ENCODE measurements at places on chromosomes 11 and 22.

DNA sequence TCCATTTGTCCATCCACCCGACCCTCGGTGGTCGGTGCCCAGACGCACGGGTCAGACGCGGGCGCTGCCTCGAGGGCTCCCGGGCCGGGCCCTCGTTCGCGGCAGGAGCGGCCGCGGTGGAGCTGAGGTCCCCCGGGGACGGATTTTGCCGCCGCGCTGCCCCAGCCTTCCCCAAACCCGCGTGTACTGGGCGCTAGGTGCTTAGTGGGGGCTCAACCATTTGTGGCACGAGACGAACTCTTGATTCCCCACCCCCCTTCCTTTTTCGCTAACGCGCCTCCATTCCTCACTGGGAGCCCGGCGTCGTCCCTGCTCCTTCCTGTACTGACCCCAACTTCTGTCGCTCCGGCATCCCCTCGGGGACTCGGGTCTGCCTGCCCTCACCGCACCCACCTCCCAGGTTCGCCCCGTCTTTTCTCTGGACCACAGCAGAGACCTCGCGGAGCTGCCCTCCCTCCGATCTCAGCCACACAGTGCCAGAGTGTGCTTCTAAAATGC lies 789 bp upstream of the CBX7 start:
- no peak for DNase-seq

DNA sequence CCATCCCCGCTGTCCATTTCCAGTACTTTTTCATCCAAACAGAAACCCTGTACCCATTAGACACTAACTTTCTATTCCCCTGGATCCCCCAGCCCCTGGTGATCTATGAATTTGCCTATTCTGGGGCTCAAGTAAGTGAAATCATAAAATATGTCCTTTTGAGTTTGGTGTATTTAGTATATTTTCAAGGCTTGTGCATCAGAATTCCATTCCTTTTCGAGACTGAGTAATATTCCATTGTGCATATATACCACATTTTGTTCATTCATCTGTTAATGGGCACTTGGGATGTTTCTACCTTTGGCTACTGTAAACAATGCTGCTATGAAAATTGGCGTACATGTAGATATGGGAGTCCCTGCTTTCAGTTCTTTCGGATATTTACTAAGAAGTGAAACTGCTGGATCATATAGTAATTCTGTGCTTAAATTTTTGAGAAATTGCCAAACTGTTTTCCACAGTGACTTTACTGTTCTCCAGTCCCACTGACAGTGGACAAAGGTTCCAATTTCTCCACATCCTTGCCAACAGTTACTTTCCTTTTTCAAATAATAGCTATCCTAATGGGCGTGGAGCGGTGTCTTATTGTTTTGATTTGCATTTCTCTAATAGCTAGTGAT lies 16.1 kb downstream of the APLP2 start:
- no peak for DNase-seq

- DNase-seq: no peak
Measured at GRCh38 chr11:92828556-92828955, 140.9 kb upstream of the MTNR1B start.

DNA sequence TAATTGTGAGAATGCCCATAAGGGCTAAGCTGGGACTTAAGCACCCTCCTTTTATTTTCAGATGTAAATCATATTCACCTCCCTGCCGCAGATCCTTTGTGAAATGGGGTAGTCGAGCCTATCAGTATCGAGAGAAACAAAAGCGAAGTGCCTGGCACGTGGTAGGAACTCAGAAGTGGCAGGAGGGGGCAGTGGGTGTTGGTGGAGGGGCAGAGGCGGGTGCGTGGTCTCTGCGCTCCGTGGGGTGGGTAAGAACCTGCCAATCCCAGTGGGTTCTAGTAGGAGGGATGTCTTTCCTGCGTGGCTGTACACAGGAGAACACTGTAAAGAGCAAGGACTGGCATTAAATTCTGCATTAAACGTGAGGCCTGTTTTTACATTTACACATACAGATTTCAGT lies 21.8 kb upstream of the PARVB start:
- DNase-seq: no peak

DNA sequence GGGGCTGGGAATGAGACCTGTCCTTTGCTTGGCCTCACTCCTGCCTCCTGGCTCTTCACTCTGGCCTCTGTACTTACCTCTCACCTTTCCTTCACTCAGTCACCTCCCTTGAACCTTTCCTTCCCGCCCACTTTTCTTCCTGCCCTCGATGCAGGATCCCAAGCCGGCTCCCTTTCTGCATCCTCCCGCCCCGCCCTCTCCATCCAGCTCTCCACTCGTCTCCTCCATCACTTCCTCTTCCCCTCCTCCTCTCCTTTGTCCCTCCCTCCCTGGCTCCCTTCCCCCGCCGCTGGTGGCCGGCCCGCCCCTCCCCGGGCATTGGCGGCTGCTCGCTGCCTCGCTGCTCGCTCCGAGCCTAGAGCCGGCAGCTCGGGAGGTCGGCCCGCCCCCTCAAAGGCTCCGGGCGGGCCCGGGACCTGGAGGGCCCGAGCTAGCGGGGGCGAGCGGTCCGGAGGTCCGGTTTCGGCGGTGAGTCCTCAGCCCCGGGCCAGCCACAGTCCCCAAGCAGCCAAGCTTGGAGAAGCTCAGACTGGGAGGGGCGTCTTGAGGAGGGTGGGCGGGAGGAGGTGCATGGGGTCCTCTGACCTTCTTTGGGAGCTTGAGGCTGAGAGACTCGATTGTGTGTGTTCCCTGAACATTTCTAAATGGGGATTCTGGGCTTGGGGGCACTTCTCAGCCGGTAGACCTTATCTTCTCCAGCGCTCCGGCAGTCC lies 13.8 kb downstream of the PHLDB1 start:
- DNase-seq: peak; percentile 22

DNA sequence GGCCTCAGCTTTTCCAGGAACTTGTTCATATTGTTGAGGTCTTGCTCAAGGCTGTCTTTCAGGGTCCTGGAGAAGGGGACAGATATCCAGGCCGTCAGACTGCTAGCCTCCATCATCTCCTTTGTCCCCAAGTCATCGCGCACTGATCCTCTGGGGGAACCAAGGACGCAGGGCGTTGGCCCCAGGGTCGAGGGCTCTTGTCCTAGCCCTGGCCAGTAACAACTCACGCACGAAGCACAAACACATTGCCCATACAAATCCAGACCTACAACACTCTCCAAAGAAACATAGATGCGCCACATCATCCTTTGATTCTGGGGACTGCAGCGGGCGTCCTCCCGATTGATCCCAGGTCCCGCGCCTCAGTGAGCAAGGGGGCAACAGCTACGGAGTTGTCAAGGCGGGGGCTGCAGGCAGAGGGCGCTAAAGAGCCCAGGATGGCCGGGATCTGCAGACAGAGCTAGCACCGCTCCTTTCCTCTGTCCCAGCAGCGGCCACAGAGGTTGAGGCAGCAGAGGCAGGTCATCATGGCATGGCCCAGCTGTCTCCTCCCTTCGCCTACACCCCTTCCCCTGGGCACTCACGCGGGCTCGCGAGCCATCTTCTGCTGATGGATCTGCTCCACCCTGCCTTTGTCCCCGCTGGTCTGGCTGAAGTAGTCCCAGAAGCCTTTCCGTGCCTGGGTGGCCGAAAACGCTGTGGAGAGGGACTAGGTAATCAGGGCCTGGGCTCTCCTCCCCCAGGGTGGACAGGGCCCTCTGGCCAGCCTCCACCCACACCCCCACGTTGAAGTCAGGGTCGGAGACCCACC lies 472 bp downstream of the APOA5 start:
- peak; percentile 83 for DNase-seq

DNA sequence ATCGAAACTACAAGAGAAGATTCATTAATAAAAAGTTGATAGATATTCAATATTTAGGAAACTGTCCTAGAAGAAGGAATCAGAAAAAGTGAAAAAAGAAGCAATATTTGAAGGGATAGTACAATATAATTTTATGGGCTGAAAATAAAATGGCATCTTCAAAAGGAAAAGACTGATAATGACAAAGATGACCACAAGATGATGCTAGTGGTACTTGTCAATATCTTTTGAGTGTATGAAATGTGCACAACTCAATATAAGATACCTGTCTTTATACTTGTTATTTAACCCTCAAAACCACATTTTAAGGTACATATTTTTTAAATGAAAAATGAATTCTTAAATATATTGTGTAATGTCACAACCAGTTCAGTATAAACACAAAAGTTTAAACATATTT lies 1059.6 kb upstream of the RAG2 start:
- DNase-seq: no peak

- DNase-seq: no peak
Measured at GRCh38 chr11:110096496-110096895, 3.3 kb downstream of the ZC3H12C start.

- DNase-seq: no peak
Measured at GRCh38 chr11:87366763-87367405, 329.1 kb downstream of the TMEM135 start.

- DNase-seq: no peak
Measured at GRCh38 chr11:30984442-30984816, 385.1 kb downstream of the DCDC1 start.

DNA sequence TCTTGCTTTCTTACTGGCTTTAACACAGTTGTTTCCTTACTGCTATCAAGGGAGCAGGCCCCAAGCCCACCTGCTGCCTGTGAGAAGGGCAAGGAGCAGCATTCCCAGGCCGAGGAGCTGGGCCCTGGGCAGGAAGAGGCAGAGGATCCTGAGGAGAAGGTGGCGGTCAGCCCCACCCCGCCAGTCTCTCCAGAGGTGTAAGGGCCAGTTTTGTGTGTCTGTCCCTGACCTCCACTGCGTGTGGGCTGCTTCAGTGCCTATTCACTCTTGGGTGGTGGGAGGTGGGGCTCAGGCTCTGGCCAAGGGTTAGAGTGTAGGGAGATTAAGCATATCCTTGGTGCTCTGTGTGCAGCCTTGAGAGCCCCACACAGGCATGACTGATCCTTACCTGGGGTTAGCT lies 55.1 kb downstream of the CEP164 start:
- no peak for DNase-seq

DNA sequence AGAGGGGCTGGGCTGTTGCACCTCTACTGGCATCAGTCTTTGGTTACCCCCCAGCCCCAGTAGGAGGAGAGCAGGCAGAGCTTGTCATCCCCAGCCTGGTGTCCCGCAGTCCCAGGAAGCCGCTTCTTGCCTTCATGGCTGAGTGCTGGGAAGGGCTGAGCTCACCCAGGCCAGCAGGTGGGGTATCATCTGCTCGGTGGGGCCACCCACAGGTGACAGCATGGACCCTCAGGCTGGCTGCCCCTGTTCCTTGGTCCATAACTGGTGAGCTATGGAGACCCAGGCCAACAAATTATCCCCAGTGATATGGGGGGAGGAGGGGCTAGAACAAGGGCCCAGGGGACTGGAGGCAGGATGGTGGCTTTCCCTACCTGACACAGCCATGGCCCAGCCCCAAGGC lies 6.5 kb upstream of the RHOD start:
- no peak for DNase-seq

- DNase-seq: peak; percentile 72
Measured at GRCh38 chr11:57480409-57481137, 20.2 kb downstream of the RTN4RL2 start.

DNA sequence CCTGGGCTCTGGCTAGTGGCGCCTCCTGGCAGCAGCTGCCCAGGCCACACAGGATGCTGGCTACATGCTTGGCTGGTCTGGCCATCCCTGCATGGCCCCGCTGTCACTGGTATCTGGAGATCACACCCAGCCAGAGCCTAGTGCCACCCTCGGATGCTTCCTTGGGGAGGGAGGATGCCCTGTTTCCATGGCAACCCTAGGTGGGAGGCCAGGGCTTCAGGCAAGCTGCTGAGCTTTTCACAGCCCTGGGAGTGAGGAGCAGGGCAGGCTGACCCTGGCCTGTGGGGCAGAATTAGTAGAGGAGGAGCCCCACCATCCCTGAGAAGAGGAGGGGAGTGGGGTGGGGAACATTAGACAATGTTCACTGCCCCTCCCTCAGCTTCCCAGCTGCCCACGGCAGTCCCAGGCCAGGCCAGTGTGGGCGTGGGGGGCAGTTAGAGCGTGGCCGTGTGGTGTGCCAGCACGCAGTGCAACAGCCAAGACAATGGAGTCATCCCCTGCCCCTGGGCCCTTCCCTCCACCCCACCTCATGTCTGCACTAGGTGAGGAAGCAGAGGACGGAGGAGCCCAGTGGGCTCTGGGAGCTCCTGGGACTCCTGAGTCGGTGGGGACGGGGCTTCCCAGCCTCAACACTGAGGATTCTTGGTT lies 50.4 kb downstream of the PARVB start:
- no peak for DNase-seq

DNA sequence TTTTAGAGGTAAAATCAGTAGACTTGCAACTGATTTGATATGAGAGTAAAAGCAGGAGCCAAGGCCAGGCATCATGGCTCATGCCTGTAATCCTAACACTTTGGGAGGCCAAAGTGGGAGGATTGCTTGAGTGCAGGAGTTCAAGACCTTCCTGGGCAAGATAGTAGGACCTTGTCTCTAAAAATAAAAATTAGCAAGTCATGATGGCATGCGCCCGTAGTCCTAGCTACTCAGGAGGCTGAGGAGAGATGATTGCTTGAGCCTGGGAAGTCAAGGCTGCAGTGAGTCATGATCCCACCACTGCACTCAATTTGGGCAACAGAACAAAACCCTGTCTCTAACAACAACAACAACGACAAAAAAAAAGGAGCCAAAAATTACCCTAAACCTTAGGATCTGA lies 13.5 kb downstream of the SGSM3 start:
- no peak for DNase-seq

DNA sequence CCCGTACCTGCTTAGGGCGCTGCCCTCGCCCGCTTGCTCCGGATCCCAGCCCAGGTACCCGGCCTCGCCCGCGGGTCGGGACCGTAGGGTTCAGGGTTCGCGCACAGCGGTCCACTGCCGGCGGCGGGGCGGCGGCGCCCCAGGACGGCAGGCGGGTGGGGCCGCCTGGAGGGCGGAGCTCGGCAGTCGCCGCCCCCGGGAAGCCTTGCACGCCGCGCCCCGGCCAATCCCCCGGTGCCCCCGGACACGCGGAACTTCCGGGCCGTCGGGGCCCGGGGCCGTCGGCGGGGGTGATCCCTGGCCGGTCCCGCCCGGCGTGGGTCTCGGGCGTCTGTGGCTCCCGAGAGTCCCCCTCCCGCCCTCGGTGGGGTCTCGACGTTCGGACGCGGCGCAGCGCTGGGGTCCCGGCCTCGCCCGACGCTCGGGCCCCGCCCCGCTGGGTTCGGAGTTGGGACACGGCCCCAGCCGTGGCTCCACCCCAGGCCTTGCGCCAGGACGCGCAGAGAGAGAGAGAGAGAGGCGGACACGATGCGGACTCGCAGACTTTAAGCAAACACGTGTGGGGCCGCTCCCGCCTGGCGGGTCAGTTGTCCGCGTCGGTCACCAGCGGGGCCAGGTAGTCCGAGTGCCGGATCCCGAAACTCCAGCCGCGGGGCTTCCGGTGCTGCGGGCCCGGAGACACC lies at the start of gene TYMP:
Gene TYMP, minus strand, starts transcription at position 116 of the 683 bp plus-strand sequence. CDS start 303 bp downstream, outside the sequence.
- DNase-seq: peak; percentile 75

DNA sequence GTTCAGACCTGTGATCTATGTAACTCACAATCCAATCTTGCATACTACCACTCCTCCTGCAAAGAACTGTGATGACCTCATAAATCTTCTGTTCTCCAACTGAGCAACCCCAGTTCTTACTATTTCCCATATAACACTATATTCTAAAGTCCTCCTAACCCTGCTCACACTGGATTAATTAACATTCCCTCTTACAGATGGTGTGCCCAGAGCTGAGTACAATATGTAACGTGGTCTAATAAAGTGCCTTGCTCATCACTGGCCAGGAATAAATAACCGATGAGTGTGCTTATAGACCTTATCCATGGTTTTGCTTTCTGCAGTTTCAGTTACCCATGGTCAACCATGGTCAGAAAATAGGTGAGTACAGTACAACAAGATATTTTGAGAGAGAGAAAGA lies 28.6 kb downstream of the PRCP start:
- DNase-seq: no peak

Measured in CD4-positive, alpha-beta T cell treated with Interleukin-6 for 4 hours (primary cell).